Bone marrow (tissue), 2 donors: ENCODE measurements at places on chromosomes 7 and 10.

DNA sequence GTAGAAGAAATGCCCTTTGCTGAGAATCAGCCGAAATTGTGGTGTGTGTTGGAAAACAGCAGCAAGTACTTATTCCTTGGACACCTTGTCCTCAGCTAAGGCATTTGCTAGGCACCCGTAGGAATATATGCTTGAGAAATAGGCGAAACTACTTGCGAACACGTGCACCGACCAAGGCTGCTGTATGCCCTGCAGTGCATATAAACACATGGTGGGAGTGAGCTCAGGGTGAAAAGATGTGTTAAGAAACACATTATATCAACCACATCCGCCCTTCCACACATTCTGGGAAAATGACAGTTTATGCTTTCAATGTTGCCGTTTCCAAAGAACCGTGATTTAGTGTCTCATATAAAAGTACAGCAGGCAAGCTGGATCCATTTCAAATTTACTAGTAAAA is 199.2 kb downstream of the JCAD start:
- DNase-seq, result no peak

- DNase-seq, result no peak
Measured at GRCh38 chr7:47508389-47509380, 73.2 kb downstream of the TNS3 start.

GRCh38 chr10:116185199-116185867 is 87.7 kb downstream of the GFRA1 start:
- DNase-seq, result no peak

DNA sequence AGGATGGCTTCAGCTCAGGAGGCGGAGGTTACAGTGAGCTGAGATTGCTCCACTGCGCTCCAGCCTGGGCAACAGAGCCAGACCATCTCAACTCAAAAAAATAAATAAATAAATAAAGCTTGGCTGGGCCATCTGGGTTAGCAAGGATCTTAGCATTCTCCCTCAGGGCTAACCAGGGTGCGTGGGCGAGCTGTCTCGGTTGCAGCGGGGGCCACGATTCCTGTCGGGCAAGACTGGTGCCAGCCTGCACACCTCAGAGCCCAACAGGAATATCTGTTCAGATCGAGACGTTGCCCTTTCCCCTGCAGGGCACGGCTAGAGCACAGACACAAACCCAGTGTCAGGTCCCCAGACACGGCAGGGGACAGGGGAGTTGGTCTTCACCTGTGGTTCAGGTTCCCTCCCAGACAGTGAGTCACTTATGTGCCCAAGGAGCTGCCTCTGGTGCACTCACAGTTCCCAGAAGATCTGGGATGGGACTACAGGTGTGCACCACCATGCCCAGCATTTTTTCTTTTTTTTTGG is 75.5 kb upstream of the GTF2I start:
- DNase-seq, result no peak

DNA sequence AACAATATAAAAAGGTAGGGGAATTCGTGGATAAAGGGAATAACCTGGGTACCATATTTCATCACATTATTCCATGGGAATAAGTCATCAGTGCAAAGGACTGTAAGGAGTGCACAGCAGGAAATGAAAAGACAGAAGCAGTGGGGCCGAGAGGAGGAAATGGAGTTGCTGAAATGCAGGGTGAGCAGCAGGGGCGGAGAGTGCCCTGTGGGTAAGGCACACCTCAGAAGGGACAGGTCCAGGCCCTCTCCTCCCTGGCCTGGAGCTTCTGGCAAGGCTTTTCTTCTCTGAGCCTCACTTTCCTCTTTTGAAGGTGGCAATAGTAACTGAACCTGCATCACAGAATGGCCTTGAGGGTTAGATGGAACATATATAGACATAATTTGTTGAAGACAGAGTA is 26.2 kb downstream of the IKZF1 start:
- DNase-seq, result no peak

- DNase-seq, result no peak
Measured at GRCh38 chr7:5692112-5692844, 89.2 kb downstream of the RNF216 start.
